ENCODE measurements at places on chromosomes 16 and 17.

DNA sequence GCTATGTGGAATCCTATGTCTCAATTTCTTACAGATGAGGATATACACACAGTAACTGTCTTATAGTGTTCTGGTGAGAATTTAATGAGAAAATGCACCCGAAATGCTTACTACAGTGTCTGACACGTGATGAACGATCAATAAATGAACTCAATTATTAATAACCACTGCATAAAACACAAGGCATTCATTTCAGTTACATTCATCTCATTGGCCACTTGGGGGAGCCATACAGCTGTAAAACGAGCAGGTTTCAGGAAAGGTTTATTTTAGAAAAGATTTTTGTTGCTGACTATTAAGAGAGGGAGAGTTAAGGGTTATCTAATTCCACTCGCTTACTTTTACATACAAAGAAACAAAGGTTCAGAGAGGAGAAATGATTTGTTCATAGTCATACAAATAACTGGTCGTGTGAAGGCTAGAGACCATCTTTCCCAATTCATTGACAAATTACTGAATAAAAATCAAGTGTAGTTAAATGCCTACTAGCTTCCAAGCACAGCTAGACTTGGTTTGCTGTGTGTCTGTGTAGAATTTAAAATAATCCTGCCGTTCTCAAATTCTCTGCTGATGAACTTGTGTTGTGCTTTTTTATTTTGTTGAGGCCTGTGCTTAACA, 160.1 kb downstream of the MAP2K4 start:
- no peak for DNase-seq

DNA sequence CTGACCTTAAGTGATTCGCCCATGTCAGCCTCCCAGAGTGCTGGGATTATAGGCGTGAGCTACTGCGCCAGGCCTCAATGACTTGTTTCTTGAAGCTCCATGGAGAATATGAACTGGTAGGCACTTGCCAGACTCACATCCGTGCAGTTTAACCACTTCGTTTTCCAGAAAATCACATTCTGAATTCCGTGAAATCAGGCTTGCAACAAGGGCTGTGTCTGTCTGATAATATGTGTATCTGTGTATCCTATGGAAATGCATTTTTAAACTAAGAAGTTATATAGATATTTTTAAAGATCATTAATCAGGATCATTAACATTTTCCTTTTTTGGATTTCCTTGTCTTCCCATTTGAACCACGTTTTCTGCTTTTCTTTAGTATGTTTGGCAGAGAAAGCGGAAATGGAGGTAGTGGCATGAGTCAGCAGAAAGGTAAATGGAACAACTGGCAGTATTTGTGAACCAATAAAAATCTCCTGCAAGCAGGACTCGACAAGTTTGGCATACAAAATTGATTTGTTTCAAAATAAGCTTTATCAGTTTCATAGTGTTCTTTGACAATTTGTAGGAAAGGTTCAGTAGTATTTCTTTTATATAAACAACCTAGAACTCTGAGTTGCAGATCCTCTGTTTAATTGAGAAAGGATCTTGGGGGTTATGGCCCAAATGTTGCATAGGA, 33.0 kb downstream of the USP10 start:
- no peak for DNase-seq

DNA sequence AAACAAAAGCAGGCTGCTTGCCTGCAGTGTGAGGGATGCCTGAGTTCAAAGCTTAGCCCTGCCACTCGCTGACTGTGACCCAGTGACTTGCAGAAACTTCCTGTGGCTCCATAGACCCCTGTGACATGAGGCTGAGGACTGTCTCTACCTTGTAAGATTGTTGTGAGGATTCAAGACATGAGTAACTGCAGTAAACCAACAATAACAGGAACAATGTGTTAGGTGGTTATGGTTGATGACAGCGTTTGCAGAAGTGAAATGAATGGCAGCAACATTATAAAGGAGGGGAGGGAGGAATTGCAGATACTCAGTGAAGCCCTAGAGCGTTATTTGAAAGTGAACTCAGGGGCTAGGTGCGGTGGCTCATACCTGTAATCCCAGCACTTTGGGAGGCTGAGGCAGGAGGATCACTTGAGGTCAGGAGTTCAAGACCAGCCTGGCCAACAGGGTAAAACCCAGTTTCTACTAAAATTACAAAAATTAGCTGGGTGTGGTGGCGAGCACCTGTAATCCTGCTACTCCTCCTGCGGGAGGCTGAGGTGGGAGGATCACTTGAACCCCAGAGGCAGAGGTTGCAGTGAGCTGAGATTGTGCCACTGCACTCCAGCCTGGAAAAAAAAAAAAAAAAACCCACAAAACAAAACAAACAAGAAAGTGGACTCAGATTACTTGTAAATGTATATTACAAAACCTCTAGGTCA, 33.5 kb upstream of the EMP2 start:
- DNase-seq = no peak

GRCh38 chr16:79805621-79806020, 205.1 kb upstream of the MAF start:
- DNase-seq = no peak

GRCh38 chr16:9415545-9415944, 324.1 kb downstream of the HAPSTR1 start:
- DNase-seq = no peak

DNA sequence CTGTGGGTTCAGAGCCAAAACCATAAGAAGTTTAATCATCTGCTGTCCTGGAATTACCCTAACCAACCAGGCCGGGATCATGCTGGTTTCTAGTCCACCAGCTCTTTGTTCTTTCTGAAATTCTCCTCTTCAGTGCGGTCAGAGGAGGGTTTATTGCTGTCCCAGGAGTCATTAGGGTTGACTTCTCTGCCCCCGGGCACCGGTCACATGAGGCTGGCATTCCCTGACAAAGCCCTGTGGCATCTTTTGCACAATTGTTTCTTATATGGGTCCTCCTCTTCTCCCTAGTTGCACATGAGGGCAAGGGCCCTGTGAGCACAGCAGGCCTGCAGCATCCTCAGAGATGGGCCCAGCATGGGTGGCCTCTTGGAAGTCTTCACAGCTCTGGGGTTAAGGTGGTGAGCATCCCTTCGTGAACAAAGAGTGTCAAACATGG, 243.9 kb downstream of the IRF8 start:
- DNase-seq = no peak

- DNase-seq = no peak
These were observed 30.9 kb upstream of the KCNJ12 start for GRCh38 chr17:21345236-21345635.

DNA sequence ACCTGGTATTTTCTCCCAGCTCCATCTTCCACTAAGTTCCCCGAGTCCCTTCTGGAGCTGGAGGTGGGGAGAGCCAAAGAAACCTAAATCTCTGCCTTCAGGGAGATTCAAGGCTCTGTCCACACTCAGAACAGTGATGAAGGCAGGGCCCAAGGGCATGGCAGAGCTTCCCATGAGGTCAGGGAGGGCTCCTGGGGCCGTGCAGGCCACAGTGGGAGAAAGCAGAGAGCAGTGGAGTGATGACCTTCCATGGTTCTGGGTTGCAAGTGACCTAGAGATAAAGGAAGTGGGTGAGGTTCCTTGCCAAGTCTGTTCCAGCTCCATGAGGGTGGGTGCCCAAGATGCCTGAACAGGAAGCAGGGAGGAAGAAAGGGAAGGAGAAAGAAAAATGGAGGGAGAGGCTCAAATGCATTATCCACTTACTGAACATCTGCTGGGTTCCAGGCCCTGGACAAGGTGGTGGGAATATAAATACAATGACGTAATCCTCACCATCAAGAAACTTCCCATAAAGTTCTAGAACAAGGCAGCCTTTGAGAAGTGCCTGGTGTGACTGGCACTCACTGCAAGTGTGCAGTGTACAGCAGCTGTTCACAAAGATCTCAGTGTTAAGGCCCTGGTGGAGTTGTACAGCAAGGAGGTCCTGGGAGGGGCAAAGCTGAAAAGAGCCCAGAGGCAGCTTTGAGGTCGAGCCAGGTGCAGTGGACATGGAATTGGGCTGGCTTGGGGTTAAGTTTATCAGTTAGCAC, 13.3 kb downstream of the TBKBP1 start:
- DNase-seq = no peak

GRCh38 chr17:42404326-42405055, 16.2 kb upstream of the STAT3 start:
- no peak for DNase-seq

DNA sequence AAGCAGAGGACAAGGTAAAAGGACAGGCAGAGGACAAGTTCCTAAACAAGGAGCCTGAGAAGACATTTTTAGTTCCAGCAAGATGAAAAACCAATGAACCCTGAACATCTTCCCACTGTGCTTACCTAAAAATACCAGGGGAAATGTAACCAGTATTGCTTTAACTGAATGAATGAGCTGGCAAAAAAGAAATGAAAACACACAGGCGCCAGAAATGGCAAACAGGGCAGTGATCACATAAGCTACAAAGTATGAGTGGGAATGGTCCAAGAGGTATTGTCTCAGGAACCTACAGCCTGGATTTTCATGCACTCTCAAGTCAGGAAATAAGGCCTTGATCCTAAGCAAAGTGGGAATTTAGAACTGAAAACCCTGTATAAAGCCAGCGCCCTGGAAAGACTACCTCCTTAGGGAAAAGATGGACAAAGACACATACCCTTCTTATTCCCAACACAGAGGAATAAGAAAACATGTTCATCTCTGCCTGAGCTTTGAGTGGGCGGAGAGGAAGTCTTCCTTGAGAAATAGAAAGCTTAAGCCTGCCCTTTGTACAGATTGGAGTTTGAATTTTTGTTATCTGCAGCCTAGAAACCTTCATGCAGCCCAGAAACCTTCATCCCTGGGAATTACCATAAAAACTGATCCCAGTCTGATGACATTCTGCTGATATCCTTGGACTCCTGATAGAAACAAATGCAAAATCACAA, 2.1 kb downstream of the CMTM2 start:
- DNase-seq = no peak

- DNase-seq = no peak
These were observed 8.5 kb downstream of the HASPIN start for GRCh38 chr17:3732210-3732621.

DNA sequence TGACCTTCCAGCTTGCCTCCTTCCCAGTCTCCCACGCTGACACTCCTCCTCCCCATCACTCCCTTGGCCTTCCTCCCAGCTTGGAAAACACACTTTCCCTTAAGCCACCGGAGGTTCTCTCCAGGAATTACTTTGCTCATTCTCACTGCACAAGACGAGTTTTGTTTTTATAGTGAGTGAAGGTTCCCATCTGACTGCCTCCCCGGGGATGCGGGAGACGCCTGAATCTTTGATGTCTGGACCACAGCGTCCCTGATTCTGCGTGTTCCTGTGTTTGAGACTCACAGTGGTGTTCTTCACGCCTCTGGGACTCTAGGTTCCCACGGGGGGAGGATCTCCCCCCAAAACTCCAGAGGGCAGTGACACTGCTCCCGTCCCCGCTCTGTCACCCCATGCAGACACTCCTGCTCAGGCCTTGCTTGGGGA, 2.0 kb downstream of the DNAI2 start:
- DNase-seq = no peak

GRCh38 chr17:76539631-76540271, at the start of gene PRCD:
TSS of gene PRCD (plus strand) at chr17:76540044. CDS start at chr17:76540142, 98 bp downstream.
- no peak for DNase-seq

GRCh38 chr16:11700264-11701029, 32.2 kb downstream of the SNN start:
- no peak for DNase-seq

DNA sequence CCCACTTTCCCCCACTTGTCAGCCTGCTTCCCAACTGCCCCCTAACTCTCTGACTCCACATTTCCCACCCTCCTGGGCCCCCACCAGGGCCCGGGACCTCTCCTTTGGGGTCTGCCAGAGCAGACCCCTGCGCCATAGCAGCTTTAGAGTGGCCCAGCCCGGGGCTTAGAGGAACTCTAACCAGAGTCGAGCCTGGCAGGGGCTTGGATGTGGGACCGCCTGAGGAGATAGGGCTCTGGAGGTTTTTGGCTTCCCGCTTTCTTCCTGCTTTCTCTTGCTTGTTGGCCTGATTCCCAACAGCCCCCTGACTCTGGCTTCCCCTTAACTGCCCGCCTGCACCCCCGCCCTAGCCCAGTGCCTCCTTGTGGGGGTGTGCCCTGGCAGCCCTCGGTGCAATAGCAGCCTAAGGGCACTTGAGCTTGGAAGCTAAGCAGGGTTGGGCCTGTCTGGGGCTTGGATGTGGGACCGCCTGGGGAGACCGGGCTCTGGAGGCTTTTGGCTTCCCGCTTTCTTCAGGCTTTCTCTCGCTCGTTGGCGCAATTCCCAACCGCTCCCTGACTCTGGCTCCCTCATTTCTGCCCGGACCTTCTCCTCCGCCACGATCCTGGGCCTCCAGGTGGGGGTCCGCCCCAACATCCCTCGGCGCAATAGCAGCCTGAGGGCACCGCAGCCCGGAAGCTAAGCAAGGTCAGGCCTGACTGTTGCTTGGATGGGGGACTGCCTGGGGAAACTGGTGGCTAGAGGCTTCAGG, 2292.0 kb downstream of the TP53TG3F start:
- no peak for DNase-seq

DNA sequence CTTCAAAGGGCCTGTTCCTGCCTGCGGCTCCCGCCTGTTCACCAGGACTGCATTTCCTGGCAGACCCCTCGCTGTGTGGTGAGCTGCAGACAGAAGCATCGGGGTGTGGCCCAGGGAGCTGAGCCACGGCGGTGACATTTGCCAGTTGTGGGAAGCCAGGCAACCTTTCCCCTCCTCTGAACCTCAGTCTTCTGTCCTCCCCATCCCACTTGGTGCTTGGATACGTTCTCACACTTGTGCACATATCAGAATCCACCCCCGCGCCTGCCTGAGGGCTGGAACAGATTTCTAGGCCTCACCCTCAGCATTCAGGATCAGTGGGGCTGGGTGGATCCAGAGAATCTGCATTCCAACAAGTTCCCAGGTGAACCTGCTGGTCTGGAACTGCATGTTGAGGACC, 63.5 kb downstream of the CRISPLD2 start:
- DNase-seq = no peak
